ENCODE measurements at places on chromosomes 13 and 19.

GRCh38 chr13:90793261-90793820 lies 554.1 kb upstream of the MIR17HG start:
- no peak for DNase-seq

DNA sequence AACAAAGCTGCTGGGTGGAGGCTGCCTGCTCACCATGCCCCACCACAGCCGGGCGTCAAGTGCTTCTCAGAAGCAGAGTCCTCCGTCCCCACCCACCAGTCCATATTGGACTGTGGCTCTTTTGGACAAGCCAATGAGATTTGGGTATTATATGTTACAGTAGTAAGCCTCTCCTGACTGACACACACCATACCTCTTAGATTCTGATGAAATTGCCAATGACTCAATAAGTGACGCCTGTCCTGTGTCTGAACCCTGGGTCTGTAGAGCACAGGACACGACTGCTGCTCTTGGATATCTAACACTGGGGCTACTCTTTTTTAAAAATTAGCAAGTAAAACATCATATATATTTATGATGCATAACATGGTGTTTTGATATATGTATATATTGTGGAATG lies 44.8 kb upstream of the UBAC2 start:
- no peak for DNase-seq

DNA sequence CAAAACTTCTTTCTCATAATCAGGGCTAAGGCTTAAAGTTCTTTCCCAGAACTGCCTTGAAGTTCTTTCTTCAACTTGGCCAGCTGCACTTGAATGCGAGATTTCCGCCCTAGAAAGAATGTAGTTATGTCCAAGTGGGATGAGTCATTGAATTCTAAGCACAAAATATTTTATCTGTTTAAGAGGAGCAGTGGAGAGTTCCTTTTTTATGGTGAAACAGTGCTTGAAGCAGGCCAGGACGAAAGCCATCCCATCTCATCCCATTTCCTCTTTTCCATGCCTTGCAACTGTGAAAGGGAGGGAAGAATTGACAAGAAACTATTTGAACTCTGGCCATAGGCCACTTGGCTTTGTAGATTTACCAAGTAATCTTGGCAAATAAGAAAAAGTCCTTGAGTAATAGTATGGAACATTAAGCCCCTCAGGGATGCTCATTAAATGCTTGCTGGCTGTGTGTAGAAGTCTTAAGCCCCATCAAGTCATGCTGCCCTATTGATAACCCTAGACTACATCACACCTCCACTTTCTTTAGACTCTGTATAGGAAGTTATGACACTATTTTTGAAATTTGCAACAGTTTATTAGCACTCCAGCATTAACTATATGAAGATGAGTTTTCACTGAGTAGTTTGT lies 174.5 kb downstream of the KCTD12 start:
- no peak for DNase-seq

GRCh38 chr13:112136095-112136494 lies 69.1 kb downstream of the SOX1 start:
- no peak for DNase-seq

DNA sequence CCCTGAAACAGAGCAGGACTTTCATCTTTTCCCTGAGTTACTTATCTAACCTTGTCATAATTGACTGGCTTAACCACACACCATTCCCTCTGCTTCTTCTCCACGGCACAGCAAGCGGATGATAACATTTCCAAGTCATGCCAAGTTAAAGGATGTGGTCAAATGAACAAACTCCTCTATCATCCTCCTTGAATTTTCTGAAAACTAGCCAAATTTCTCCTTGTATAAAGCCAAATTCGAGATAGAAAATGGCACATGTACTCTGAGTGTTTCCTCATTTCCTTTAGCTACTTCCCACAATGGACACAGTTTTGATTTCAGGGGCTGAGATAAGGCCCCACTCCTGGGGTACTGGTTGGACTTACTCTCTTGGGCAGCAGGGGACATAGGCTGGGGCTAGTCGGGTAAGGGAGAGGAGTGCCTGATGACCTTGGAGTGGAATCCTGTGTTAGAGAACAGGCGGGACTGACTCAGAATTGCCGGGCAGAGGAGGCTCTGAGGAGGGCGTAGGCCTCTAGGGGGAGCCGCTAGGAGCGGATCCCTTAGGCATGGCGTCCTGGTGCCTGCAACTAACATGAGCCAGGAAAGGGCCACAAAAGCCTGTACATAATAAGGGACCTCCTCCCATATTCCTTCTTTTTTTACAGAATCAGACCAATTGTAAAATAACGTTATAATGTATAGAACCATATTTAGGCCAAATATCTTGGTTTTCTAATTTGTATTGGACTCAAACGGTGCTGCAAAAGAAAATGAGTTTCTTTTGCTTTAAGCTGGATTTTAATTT lies 20.3 kb upstream of the TMTC4 start:
- no peak for DNase-seq

DNA sequence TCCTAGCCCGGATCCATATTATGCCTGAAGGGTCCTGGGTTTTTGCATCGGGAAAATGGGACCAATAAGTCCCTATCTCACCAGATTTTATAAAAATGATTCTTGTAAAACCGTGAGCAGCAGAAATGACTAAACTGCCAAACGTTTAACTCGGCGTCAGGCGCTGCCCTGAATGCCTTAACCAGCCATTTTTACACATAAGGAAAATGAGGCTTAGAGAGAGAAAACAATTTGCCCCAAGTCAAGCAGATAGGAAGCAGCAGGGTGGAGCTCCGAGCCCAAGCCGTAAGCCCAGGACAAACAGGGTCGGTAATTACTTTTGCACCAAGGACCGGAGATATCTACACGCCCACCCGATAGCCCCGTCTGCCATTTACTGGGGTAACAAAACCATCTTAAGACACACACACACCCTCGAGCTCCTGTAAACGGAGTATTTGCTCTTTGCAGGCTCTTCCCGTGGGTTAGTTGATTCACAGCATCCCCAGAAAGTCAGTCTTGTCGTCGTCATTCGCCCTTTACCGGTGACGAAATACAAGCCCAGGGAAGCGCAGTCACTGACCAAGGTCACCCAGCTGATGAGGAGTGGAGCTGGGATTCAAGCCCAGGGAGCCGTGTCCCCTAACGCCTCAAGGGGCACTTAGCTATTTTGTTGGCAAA lies 16.0 kb upstream of the MRI1 start:
- no peak for DNase-seq

- DNase-seq: no peak
Measured at GRCh38 chr19:46489445-46490272, 6.0 kb downstream of the PNMA8B start.

- no peak for DNase-seq
Measured at GRCh38 chr19:57747472-57747807, 825 bp downstream of the ZNF776 start.

DNA sequence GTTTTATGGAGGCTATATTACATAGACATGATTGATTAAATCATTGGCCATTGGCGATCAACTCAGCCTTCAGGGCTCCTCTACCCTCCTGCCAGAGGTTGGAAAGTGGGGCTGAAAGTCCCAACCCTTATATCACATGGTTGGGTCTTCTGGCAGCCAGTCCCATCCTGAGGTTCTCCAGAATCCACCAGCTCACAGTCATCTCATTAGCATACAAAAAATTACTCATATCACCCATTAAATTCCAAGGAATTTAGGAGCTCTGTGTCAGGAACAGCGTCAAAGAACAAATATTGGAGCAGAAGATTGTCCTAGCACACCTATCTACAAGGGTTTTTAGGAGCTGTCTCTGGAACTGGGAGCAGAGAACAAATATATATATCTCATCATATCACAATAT lies 39.4 kb upstream of the FARP1 start:
- no peak for DNase-seq

- DNase-seq: no peak
Measured at GRCh38 chr13:113499936-113500335, 9.4 kb upstream of the DCUN1D2 start.

DNA sequence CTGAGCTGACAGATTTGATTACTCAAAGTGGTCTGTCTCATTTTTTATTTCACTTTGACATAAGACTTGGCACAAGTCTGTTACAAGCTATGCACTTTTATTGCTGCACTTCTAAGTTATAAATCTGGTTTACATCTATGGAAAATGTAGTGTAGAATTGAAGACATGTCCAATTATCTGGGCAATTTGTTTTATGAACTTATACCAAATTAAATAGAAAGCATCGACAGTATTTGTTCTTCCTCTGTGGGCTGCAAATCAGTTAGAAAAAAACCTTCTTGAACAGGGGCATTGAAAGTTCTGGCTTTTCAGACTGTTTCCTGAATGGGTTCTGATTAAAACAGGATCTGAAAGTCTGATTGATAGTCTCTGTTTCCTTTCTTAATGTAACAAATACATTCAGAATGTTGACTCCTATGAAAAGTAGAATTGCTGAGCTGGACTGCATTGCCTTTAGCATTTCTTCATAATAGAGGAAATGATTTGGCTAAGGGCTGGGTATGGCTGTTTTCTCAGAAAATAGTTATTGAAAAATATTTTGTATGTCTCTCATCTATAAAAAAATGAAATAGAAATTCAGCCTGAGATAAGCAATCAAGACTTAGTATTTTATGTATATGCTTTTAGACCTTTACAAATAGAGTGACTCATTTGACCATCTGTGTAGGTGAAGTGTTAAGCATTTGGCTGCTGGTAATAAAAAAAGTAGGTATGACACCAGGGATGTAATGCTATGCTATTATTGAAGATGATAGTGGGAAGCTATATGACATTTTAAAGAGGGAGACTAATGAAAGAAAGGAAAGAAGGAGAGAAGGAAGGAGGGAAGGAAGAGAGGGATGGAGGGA lies 210.9 kb upstream of the SPRY2 start:
- no peak for DNase-seq

DNA sequence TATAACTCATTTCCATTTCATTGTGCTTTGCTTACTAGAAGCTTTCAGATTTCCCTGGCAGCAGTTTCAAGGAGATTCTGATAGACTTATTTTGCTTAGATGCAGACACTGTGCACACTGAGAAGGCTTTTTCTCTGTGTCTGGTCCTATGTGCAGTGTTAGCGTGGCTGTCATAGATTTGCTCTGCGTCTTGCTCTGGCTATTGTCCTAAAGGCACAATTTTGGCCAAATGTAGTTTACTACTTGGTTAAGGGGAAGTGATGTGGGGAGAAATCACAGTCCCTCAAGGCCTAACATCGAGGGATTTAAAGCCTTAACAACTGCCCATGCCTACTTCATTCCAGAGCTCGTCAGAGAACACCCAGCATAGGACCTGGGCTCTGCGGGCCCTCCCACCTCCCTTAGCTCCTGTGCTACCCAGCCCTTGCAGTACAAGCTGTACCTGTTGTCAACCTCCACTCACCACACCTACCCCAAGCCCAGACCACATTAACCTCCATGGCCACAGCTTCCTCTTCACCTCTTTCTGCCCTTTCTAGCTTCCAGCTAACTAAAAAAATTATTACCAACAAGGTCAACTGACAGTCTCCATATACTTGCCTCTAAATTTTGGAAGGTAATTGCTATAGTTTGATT lies 38.9 kb upstream of the KATNAL1 start:
- peak; percentile 19 for DNase-seq

- DNase-seq: no peak
Measured at GRCh38 chr19:37942516-37942902, 35.5 kb downstream of the SIPA1L3 start.

- DNase-seq: no peak
Measured at GRCh38 chr13:102825921-102826706, 19.7 kb upstream of the ERCC5 start.

GRCh38 chr13:25945596-25945995 lies 106.2 kb downstream of the SHISA2 start:
- no peak for DNase-seq

DNA sequence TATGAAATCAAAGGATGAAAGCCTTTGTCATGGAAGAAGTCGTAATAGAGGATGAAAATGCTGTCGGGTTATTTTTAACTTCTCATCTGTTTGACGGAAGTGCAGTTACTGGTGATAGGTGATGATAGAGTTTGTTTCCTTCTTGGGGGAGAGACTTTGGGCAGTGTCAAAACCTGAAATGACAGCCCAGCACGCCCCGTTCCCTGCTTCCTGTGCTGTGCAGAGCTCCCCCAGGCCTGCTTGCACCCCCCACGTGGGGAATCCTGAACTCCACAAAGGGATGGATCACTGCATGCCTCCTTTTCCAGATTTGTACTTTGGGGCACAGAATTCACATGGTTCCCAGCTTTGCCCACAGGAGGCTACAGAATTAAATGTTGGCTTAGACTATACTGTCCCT lies 102.7 kb downstream of the ATP11A start:
- no peak for DNase-seq

DNA sequence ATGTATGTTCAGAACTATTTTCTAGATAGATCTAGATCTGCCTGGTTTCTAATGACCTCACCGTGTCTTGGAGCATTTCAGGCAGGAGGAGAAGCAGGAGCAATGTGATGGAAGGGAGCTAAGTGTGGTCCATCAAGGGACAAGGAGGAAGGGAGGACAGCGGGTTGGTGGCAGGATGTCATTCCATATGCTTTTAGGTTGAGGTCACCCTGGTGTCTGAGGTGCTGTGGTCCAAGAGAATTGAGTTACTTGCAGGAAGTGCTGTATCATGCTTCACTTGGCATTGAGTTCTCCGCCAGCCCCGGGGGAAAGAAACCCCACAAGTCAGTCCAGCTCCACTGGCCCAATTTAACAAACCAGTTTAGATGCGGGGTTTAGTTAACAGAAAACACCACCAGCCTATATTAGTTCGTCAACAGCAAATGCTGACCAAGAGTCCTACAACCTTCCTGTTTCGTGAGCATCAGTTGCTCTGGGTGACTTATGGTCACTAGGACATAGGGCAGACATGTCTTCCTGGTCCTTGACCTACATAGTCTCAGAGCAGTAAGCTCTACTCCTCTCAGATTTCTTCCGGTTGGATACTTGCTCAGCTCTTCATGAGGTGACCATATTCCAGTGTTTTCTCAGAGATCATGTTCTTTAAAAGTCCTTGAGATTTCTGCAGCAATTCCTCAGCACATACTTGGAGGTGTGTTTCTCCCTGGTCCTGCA lies 79.4 kb downstream of the MBNL2 start:
- no peak for DNase-seq

- DNase-seq: peak; percentile 23
Measured at GRCh38 chr19:55341171-55341588, 1.5 kb downstream of the KMT5C start.

DNA sequence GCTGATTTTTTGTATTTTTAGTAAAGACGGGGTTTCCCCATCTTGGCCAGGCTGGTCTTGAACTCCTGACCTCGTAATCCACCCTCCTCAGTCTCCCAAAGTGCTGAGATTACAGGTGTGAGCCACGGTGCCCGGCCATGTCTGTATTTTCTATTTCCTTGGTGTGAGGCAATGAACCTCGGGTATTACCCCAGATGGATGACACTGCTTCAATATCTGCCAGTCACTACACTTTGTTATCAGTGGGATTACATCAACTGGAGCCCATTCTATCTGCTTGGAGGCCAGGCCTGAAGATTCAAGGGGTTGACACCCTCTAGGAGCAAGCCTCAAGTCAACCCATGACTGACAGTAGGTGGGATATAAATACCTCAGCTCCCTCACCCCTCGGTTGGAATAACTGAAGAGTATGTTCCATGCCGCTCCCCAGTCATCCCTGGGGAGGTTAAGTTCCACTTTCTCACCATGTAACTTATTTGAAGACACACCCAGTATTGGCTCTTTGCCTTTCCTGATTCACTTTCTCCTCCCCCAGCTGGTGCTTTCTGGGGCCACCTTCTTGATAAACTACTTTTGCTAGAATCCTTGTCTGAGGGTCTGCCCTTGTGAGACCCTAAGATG lies 992 bp upstream of the ADGRE1 start:
- DNase-seq: no peak

GRCh38 chr13:105406551-105406950 lies 1128.9 kb downstream of the EFNB2 start:
- no peak for DNase-seq

Measured in T follicular helper cell (primary cell).